Muscle of leg (tissue), 16 donors: ENCODE measurements at places on chromosomes 4 and X.
A peak's percentile ranks its signal among the peaks of the same experiment; 100 is the strongest.

- peak; percentile 76 for DNase-seq
These were observed 20.5 kb downstream of the ARSJ start for GRCh38 chr4:113958766-113959538.

DNA sequence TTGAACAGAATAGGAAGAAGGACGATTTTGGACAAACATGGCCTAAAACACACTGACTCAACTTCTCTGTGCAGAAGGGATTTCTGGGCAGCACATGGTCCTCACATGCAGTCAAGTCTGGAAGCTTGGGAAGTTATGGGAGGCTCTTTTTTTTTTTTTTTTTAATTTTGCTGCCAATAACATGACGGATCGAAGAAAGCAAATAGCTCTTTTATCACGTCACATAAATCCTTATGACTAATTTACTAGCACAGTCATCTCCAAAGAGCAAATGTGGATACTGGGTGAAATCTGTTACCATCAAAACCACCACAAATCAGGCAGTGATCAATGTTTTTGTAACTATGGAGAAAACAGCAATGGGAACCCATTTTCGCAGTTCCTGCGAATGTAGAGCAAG lies 193.3 kb upstream of the FAM9B start:
- DNase-seq, result no peak

- no peak for DNase-seq
These were observed 417.9 kb upstream of the AGA start for GRCh38 chr4:177860171-177860570.

DNA sequence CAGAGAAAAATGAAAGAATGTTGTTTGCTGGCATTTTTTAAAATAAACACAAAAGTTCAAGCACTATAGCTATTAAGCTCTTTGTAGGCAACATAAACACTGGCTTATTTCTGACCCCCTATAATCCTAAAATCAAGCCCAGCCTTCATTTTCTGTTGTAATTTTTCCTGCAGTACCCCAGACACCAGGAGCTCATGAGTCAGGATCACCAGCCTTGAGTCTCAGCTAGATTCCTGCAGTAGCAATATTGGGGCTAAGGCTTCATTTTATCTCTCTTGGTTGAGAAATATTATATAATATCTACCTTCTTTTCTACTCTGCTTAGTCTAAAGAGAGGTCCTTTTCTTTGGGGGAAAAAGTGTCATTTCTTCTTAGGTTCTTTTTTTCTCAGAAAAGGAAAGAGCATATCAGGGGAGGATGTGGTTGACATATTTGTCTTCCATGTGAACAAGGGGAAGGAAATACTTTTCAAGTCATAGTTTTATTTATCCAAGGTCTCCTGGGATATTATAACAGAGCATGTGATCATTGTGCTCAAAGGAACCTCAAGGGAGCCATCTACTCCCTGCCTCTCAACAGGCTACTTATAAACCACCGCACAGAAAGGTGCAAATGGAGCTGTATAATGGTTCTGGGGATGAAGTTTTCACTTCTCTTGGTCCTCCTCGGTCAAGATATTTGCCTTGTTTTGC lies 678.3 kb upstream of the NR3C2 start:
- DNase-seq, result no peak

- DNase-seq, result peak; percentile 40
These were observed 71.1 kb upstream of the ZCCHC13 start for GRCh38 chrX:74232859-74233258.

GRCh38 chr4:7402526-7402925 lies 32.2 kb downstream of the PSAPL1 start:
- DNase-seq, result no peak

DNA sequence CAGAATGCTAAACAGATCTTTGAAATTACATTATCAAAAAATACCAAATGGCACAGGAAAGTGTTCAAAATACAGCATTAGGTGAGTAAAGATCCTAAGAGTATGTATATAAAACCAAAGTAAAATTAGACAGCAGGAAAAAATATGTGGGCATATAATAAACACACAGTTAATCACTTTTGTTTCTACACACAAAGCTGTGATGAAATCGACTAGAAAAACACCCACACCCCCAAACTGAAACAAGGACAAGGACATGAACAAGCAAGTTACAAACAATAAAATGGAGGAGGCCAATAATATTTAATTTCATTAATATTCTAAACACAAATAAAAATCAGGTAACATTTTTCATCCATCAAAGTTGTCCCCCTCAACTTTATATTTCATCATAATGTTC lies 143.2 kb downstream of the FRYL start:
- DNase-seq, result no peak

GRCh38 chr4:32830160-32830559 lies 2110.0 kb downstream of the PCDH7 start:
- no peak for DNase-seq

DNA sequence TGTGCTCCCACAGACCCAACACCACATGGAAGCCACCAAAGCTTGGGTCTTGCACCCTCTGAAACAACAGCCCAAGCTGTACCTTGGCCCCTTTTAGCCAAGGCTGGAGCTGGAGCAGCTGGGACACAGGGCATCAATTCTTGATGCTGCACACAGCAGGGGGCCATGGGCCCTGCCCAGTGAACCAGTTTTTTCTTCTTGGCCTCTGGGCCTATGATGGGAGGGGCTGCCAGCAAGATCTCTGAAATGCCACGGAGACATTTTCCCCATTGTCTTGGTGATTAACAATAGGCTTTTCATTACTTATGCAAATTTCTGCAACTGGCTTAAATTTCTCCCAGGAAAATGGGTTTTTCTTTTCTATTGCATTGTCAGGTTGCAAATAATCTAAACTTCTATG lies 49.0 kb downstream of the SPANXA2 start:
- no peak for DNase-seq

DNA sequence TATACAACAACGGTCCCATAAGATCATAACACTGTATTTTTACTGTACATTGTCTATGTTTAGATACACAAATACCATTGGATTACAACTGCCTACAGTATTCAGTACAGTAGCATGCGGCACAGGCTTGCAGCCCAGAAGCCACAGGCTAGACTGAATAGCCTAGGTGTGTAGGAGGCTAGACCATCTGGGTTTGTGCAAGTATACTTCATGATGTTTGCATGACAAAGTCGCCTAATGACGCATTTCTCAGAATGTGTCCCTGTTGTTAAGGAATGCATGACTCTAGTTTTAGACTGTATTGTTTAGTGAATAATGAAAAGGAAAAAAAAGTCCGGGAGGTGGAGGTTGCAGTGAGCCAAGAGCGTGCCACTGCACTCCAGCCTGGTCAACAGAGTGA lies 56.5 kb upstream of the C4orf50 start:
- no peak for DNase-seq

DNA sequence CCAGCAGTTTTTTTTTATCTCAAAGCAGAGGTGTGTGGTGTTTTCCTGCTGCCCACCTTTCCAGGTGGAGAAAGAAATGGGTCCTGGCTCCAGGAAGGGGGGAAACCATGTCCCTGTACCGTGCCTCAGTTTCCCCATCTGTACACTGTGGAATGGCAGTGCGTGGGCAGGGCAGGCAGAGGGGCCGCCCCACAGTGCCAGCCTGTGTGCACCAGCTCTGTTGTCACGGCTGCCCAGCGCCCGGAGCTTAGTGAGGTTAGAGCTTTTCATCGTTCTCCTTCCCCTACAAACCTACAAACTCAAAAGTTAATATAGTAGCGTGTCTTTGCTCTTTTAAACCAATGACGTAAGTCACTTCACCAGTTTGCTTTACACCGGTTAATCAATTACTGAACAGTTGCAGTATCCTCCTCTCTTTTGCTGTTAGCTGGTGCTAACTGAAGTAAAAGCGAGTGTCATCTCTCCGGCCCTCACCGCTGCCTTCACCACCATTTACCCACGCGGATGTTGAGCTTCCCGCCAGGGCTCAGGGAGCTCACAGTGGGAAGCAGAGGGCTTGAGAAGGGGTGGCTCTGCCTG lies 114.8 kb upstream of the ADRA2C start:
- no peak for DNase-seq

DNA sequence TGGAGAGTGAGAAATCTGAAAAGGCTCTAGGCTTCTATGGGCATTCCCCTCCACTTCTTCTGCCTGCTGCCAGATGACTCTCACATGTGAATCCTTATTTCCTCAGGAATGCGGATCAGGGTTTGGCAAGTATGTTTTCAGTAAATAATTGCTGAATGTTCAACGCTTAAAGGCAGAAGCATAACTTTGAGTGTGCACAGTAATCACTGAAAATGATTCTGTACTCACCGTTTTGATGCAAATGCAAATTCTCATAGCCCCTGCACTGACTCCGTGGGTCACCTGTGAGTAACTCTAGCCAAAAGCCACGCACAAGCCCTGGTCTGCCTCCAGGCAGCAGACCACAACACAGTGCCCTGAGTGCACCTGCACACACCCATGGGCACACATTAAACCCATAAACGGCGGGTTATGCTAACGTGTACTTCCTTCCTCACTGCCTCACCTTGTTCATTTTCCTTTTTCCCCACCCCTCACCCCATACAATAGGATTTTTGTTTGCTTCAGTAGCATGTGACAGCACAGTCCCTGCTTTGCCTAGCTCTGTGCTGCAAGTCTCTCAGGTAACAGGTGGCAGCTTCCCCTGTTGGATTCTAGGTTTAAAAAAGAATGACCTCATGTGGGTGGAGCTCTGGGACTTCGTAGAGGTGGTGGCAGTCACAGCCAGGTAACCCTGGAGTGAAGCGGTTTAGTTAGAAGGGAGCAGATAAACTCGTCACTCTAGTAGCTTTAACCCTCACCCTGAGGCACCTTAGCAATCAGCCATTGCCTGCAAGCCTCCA lies at the start of gene ARHGEF38:
Gene ARHGEF38 (plus strand): TSS at position 656 of the 782 bp plus-strand sequence. CDS start 146 bp downstream, outside the sequence.
- peak; percentile 5 for DNase-seq
